ENCODE measurements at places on chromosomes 2 and 18.

DNA sequence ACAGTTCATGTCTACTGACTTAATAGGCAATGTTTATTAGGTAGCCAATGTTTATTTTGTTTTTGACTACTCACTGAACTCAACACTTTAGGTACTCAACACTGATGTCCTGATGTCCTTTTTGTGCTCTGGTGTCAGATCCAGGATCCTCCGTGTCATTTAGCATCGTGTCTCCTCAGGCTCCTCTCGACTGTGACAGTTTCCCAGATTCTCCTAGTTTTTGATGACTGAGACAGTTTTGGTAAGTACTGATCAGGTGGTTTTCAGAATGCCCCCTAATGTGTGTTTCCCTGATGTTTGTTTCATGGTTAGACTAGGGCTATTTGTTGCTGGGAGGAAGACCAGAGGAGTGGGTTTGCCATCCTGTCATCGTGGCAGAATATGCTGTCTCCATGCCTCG is 719.7 kb upstream of the SOX11 start:
- ATAC-seq: no peak

GRCh38 chr18:5720132-5720531 is 175.2 kb downstream of the TMEM200C start:
- no peak for ATAC-seq

DNA sequence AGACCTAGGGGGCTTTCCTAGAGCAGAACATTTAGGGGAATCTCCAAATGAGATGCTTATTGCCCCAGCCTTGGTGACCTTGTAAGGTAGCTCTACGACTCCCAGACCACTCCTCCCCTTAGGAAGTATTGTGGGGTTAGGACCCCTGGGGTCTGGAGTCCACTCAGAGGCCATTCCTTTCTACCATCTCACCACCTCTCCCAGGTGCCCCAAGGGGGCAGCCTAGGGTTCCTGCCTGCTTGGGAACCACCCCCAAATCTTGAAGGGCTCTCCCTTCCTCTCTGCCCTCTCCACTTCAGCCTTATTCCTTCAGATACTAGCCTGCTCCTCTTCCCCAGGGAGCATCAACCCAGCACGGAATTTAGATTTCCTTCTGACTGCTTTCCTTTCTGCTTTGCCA is 17.5 kb upstream of the EXOC6B start:
- ATAC-seq: no peak

DNA sequence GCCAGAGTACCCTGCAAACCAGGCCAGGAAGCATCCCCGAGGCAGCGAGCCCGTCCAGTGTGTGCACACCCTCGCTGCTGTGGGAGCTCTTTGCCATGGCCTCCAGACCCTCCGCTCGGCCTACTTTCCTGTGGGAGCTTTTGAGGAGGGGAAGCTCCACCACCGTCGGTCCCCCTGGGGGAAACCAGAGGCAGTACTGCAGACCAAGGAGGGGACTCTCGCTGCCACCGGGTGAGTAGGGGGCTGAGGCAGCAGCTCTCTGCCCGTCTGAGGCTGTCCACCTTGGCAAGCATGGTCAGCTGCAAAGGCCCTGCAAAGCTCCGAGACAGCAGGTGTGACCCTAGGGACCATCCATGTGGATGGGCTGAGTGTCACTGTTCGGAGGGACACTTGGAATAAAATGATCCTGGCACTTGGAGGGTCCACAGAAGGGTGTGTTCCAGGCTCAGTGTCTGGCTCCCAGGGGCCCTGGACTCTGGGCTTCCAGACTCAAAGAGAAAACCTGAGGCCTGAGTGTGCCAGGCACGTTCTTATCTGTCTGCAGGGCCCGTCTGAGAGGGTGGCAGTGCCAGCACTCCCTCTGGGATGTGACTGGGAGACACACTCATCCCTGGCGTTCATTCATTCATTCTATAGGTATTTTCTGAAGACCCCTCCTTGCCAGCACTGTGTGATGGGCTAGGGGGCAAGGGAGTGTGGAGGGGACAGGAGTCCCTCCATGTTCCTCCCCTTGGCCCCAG is 282.8 kb upstream of the HS6ST1 start:
- no peak for ATAC-seq

GRCh38 chr2:70214953-70215549 is 24.2 kb upstream of the C2orf42 start:
- no peak for ATAC-seq

GRCh38 chr2:20635113-20635510 is 15.8 kb downstream of the HS1BP3 start:
- ATAC-seq: no peak

- no peak for ATAC-seq
Observed at GRCh38 chr2:4579977-4580376, 876.6 kb downstream of the DCDC2C start.

- ATAC-seq: no peak
Observed at GRCh38 chr2:41701231-41701630, 346.6 kb upstream of the PKDCC start.

GRCh38 chr2:18516112-18516511 is 44.3 kb downstream of the RDH14 start:
- ATAC-seq: no peak

DNA sequence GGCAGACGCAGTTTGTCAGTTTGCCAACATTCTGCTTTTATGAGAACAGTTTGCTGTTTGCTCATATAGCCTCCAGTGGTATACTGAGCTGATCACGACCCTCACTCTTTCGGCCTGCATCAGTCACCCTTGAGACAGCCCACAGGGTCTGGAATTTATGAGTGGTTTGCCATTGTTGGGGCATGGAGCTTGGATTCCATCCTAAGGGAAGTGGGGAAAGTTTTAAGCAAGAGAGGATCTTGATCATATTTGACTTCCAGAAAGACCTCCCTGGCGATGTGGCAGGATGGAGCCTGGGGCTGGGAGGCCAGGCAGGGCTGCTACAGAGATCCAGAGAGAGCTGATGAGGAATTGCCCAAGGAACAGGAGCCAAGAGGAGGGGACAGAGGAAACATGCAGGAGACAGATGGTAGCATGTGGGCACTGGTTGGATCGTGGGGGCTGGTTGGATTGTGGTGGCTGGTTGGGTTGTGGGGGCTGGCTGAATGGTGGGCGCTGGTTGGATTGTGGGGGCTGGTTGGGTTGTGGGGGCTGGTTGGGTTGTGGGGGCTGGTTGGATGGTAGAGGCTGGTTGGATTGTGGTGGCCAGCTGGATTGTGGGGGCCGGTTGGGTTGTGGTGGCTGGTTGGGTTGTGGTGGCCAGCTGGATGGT is 27.3 kb upstream of the GPR17 start:
- ATAC-seq: no peak

GRCh38 chr2:168560817-168561499 is 104.9 kb downstream of the CERS6 start:
- ATAC-seq: no peak

- no peak for ATAC-seq
Observed at GRCh38 chr2:59920307-59920706, 633.1 kb downstream of the BCL11A start.

GRCh38 chr2:177587371-177587770 is 194.8 kb downstream of the AGPS start:
- no peak for ATAC-seq

- ATAC-seq: peak; percentile 3
Observed at GRCh38 chr2:96156011-96156820, 11.0 kb upstream of the DUSP2 start.

- ATAC-seq: no peak
Observed at GRCh38 chr18:51355841-51356240, 158.4 kb upstream of the MEX3C start.

DNA sequence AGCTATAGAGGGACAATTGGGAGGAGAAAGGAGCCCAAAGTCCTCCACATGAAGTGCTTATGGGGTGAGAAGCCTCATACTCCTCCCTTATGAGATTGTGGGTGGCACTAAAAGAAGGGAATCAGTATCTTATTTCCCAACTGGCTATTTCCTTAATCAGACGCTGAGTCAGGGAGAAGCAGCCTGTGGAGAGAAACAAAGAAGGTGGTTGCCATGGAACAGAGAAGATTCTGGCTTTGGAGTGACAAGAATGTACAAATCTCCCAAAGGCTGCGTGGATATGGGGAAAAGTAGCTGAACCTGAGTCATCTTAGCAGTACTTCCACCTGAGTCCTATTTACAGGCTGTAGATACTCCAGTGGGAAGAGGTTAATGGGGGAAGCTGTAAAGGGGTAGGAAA is 115.8 kb upstream of the CWC22 start:
- ATAC-seq: no peak

DNA sequence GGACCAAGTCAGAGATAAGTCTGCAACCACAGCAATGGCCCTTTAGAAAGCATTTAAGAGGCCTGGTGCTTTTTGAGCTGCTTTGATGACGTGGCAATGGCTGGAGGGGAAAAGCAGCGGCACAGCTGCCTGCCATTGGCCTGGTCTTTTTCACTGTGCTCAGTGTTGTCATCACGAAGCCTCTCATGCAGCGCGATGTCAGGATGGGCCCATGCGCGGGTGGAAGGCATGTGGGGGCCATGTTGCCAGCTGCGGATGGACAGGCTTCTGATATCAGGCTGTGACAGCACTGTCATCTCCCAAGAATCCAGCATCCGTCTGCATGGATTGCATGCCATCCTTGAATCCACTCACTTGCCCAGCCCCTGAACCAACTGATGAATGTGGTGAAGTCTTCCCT is 204.5 kb downstream of the ACKR3 start:
- ATAC-seq: no peak

DNA sequence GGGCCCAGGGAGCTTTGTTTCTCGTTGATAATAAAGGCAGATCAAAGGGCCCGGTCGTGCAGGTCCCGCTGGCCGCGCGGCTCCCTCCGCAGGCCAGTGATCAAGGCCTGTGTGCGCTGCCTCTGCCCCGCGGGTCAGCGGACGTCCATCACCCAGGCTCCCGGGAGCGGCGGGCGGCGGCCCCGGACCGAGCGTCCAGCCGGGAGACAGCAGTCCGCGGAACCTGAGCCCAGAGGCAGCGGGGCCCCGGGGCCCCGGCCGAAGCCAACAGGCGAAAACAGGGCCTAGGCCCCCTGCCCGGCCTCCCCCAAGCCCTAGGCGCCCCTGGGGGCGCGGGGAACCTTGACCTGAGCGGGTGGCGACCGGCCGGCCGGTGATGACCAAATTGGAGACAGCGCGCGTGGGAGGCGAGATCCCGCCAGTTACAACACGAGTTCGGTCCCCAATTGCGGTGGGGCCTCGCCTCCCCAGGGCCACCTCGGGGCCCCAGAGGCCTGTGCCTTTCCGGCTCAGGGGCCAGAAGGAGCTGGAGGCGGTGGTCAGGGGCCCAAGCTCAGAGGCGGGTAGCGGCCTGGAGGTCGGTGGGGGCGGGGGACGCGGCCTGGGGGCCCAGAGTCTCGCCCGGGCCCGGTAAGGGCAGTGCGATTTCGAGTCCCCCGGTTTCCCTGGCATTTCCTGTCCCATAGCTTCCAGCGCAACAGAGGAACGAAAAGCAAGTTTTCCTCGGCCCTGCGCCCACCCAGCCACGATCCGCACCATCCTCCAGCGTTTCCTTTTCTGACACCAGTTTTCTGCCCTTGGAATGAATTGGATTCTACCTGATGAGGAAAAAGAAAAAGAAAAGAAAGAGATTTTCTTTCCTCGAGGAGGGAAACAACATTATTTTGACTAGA is 5.9 kb downstream of the SP9 start:
- ATAC-seq: no peak

GRCh38 chr2:174442546-174443510 is 44.0 kb downstream of the GPR155 start:
- no peak for ATAC-seq

DNA sequence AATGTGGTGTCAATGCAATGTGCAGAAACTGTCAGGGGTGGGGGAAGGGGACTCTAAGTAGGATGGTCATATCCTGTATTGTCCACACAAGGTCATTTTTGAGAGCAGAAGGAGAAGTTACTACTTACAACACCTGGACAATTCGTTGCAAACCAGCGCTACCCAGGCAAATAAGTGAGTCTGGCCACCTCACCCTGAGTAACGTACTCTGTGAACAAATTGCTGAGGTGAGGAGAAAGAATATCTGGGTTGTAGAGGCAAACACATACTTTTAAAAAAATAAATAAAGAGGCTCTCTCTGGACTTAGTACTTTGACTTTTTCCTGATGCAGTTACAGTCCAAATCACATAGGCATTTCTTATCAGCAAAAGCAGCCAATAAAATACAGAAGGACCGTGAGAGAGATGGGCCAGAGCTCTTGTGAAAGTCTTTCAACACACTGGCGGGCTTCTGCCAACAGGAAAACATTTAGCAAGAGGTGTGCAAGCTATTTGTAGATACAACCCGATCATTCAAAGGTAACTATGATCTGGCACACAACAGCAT is 268.2 kb upstream of the ID2 start:
- ATAC-seq: no peak

GRCh38 chr2:15579641-15580040 is 12.0 kb upstream of the DDX1 start:
- no peak for ATAC-seq

GRCh38 chr2:194363295-194363694 is 1293.7 kb upstream of the SLC39A10 start:
- no peak for ATAC-seq

DNA sequence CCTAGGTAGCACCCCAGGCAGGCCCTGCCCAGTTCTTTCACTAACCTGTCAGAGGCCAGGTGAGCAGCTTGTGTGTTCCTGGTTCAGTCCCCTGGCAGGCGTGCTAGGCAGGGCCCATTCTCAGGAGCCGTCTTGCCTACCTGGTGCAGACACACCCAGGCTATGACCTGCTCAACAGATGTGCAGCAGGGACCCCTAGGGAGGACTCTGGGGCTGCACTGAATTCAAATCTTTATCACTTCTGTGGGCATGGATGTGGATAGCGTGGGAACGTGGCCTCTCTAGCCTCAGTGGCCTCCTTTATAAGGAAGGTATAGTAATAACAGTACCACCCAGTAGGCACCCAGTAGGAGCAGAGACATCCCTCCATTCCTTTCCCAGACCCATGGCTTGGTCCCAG is 48.4 kb downstream of the PLEKHB2 start:
- no peak for ATAC-seq

DNA sequence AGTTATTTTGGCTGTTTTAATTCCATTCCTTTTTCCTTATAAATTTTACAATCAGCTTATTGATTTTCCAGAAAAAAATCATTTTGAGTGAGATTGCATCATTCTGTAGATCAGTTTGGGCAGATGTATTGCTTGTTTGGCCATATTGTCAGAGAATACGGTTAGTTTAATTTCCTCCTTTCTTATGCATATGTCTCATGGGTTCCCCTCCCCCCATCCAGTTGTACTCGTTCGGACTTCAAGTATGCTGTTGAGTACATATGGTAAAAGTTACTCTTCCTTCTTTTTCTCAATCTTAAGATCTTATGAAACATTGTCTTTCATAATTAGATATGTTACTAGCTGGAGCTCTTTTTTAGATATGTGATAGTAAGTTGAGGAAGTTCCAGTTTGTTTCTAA is 131.2 kb upstream of the TTC27 start:
- no peak for ATAC-seq

GRCh38 chr2:48250943-48251342 is 279.0 kb upstream of the STON1 start:
- no peak for ATAC-seq
